ENCODE measurements at places on chromosomes 3 and 15. TPM values are rescaled to one million over a fixed set of nuclear protein-coding genes. Genes with fewer than 3 reads are reported as not detected.

DNA sequence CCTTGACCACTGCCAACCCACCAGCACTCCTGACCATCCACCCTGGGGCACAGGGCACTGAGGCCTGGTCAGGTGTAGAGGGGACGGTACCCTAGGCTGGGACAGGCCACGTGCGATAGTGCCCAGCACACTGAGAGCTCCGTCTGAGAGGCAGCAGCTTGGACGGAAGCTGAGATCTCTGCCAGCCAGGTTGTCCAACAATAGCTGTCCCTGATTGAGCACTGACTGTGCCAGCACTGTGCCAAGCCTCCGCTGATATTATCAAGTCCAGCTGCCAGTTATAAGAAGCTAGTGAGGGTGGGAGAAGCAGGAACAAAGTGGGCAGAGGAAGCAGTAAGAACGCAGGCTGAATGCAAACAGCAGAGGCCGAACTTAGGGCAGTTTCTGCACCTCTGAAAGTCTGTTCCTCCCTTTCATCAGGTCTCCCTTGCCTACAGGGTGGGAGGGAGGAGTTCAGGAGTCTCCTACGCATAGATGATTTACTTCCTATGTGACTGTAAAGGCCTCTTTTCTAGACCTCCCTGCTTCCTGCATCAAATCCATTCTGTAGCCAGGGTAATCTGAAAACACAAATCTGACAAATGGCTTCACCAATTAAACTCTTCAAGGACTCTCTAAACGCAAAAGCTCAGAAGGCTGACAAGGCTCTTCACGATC, 29.7 kb downstream of the MRPS11 start:
- DNase-seq = no peak

GRCh38 chr3:45688194-45688881, 858 bp upstream of the SACM1L start:
- peak; percentile 27 for DNase-seq

GRCh38 chr15:74821091-74821789, 5.2 kb upstream of the CPLX3 start:
- DNase-seq = peak; percentile 47

DNA sequence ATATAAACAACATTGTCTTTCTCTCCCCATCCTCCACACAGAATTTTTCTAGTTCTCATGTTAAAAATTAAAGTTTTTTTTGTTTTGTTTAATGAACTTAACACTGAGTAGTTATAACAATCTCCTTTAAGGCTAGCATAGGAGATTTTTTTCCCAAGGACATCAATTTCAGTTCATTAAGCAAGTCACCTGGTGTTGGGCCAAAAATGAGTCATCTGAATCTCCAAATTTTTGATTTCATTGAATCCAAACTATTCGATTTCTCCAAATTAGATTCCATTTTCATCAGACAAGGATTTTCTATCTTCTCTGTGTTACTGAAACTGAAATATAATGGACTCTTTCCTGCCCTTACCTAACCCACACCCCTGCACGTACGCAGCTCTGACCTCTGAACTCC, 631.4 kb upstream of the MDFIC2 start:
- DNase-seq = peak; percentile 6

GRCh38 chr3:166837535-166837934, 542.6 kb downstream of the ZBBX start:
- DNase-seq = peak; percentile 17

DNA sequence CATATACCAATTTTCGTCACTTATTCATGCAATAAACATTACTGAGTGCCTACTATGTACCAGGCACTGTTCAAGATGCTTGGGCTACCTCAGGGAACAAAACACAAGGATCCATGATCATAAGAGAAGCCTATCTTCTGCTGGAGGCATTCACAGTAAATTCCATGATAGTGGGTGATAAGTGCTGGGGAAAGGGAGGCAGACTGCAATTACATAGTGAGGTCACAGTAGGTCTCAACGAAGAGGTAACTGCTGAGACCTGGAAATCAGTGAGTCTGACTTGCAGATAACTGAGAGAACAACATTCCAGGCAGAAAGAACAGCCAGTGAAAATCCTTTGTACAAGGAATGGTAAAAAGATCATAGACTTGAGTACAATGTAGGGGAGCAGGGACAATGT, 33.6 kb downstream of the RAF1 start:
- no peak for DNase-seq

GRCh38 chr15:62277816-62278394, 112.8 kb upstream of the C2CD4B start:
- DNase-seq = no peak

DNA sequence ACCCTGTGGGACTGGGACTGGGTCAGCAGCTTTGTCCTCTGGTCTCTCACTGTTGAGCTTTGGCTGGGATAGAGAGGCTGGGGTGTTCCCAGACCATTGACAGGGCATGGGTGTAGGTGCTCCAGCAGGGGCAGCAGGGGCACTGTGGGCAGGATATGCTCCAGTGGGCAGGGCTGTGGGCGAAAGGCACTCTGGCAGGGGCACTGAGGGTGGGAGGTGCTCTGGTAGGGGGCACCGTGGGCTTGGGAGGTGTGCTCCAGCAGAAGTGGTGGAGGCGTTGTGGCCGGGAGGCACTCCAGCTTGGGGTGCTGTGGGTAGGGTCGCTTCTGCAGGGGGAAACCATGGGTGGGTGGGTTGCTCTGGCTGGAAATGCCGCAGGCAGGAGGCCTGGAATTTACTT, 62.1 kb downstream of the LRRC49 start:
- DNase-seq = no peak

- no peak for DNase-seq
Measured at GRCh38 chr3:159488602-159489001, 500.0 kb upstream of the IL12A start.

- DNase-seq = no peak
Measured at GRCh38 chr15:39745415-39745814, 37.2 kb downstream of the FSIP1 start.

DNA sequence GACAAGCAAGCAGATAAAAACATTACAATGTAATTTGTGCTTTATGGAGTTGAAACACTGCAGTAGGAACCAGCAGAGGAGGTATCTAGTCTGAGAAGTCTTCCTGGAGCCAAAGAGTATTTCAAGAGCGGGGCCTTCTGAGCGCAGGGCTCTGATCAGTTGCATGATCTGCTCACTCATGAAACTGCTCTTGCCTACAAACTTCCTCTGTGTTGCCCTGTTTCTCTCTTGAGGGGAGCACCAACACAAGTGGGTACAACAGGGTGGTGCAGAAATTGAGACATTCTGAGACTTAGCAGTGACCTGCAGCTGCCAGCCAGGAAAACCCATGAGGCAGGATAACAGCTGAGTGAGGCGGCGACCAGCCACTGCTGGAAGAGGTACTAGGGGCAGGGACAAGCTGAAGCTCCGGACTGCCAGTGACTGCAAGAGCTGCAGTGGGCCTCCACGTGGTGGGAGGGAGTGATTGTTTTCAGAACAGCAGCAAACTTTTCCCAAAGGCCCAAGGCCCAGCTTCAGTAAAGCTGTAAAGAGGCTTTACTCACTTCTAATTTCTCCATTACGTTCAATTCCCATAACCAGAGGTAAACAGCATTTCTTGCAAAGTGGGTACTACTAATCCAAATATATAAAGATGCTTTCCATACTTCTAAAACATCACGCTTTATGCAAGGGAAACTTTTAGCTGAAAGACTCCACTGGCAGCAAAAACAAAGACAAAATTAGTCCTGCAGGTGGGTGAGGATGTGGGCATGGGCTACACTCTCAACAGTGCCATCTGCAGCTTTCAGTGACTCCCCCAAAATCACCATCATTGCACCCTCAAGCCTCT, 69.0 kb upstream of the LPP start:
- DNase-seq = no peak

The LIPH gene
- 1.4 TPM for total RNA-seq

The CACNA1D gene
- total RNA-seq = not detected

The C3orf20 gene
- not detected for total RNA-seq

The ATP13A5 gene
- total RNA-seq = not detected

The LDHAL6B gene
- total RNA-seq = not detected

The RAD51 gene
- total RNA-seq = 10.5 TPM

The CLRN1 gene
- total RNA-seq = not detected

All from M059J (cell line).